Cardiac fibroblast (primary cell): ENCODE measurements at places on chromosomes 4 and X.

DNA sequence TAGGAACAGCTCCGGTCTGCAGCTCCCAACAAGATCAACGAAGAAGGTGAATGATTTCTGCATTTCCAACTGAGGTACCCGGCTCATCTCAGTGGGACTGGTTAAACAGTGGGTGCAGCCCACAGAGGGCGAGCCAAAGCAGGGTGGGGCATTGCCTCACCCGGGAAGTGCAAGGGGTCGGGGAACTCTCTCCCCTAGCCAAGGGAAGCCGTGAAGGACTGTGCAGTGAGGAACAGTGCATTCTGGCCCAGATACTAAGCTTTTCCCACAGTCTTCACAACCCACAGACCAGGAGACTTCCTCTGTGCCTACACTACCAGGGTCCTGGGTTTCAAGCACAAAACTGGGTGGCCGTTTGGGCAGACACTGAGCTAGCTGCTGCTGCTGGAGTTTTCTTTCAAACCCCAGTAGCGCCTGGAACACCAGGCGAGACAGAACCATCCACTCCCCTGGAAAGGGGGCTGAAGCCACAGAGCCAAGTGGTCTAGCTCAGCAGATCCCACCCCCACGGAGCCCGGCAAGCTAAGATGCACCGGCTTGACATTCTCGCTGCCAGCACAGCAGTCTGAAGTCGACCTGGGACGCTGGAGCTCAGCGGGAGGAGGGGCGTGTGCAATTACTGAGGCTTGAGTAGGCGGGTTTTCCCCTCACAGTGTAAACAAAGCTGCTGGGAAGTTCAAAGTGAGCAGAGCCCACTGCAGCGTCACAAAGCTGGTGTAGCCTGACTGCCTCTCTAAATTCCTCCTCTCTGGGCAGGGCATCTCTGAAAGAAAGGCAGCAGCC, 84.6 kb downstream of the THOC2 start:
- DNase-seq, result peak; percentile 55

DNA sequence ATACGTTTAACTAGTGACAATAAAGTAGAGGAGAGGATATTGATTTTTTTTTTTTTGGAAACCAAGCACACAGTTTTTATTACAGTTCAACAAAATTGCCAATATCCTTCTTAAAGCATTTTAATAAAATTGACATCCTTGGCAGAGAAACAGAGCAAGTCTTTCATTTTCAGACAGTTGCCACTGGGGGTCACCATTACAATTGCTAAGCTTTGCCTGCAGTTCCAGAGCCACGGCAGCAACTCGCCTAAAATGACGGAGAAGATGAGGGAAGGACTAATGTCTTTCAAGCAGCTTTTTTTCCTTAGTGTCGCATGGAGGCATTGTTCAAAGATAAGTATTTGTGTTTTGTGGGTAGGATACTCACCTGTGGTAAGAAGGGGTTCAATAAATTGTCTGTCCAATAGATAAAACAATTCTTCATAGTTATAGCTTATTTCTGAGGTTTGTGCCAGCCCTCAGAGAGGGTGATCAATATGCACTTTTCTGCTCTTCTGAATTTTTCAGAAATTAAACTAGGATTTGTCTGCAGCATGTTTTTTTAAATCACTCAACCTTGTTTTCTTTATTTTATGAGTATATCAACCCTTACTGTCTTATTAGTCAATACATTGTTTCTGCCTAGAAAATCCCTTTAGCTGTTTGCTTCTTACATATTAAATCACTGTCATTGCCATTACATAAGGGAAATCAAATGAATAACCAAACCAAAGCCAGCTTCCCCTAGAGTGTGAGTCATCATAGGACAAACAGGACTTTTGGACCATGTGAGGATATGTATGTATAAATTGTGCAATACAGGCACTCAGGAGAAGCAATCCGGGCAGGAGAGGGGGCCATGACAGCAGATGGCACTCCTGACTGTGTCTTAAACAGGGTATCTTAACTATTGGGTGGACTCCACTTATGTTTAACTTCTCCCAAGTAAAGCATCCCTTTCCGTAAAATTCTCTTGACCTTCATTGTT, 508.1 kb upstream of the ARX start:
- DNase-seq, result peak; percentile 69

GRCh38 chrX:1676866-1677265, 62.0 kb downstream of the ASMT start:
- no peak for DNase-seq

DNA sequence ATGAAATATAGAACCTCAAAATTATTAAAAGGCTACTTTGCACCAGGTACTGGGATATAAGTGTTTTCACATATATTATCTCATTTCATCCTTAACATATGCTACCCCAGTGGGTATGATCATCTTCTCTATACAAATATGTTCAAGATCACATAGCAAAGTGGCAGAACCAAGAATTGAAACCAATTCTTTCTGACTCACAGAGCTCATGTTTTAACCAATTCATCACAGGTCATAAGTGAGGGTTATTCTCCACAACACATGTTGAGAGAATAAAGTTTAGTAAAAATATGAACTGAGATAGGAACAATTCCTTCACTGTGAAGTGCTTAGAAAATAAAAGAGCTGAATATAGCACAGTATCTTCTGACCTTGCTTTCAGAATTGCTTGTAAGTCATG, 442.9 kb upstream of the RASGEF1B start:
- DNase-seq, result no peak

GRCh38 chrX:63702556-63702955, 82.5 kb downstream of the ARHGEF9 start:
- DNase-seq, result no peak
